ENCODE measurements at places on chromosomes 4 and X.

GRCh38 chr4:140523370-140523856 lies 555 bp upstream of the ELMOD2 start:
- DNase-seq = no peak

DNA sequence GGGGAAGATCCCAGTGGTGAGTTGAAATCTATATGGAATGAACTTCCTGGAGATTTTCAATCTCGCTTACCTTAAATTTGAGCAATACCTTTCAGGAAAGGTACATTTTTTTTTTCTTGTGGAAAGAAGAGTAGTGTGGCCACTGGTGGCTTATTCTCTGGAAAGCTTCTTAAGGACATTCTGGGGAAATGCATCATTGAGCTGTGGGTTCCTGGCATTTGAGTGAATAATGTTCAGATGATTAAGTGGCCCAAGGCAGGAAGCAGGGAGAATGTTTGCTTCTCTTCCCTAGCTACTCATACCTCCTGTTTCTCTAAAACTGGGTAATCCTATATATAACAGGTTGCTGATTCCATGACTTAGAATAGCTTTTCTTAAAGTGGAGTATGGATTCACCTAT lies 31.8 kb downstream of the STAG2 start:
- no peak for DNase-seq

DNA sequence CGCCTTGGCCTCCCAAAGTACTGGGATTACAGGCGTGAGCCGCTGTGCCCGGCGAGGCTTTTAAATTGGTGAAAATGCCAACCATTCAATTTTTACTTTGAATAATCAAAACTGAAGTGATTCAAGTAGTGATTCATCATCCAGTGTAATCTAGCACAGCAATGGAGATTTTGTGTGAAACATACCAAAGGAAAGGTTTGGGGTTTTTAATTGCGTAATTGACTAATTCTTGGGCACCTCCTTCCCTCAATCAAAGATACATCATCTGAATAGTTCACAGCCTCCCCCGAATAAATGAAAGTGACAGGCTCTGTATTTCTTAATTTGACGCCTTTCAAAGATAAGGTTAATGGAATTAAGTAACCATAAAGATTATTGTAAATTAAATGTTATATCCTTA lies 69.0 kb downstream of the DMD start:
- no peak for DNase-seq

DNA sequence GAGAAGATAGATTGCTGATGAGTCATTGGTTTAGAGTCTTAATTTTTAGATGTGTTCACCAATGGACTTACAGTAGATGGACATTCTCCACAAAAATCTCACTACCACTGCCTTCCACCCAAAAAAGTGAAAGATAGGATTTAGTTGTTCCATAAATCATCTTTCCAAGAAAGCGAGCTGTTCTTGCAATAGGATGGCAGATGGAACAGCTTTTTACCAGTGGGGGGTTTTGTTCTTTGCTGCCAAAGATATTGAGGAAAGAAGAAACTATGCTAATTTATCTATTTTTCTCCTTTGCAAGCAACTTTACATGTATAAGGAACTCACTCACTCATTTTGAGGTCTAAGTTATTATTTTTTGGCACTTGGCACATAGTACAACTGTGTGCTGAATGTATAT lies 109.5 kb downstream of the ADGRL3 start:
- no peak for DNase-seq

GRCh38 chr4:150082241-150082640 lies 4.0 kb downstream of the DCLK2 start:
- DNase-seq = no peak

GRCh38 chr4:6403400-6403685 lies 69.1 kb downstream of the PPP2R2C start:
- DNase-seq = no peak

- DNase-seq = no peak
These were observed 886 bp downstream of the DCLK2 start for GRCh38 chr4:150079081-150079581.

DNA sequence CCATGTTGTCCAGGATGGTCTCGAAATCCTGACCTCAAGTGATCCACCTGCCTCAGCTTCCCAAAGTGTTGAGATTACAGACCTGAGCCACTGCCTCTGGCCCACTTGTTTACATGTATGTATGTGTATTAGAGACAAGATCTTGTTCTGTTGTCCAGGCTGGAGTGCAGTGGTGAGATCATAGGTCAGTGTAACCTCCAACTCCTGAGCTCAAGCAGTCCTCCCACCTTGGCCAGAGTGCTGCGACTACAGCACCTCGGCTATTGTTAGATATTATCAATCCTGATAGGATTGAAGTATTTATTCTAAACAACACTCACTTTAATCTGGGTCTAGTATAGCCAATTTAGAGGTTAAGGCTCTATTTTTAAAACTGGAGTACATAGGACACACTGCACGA lies 36.0 kb downstream of the PAGE1 start:
- DNase-seq = no peak

DNA sequence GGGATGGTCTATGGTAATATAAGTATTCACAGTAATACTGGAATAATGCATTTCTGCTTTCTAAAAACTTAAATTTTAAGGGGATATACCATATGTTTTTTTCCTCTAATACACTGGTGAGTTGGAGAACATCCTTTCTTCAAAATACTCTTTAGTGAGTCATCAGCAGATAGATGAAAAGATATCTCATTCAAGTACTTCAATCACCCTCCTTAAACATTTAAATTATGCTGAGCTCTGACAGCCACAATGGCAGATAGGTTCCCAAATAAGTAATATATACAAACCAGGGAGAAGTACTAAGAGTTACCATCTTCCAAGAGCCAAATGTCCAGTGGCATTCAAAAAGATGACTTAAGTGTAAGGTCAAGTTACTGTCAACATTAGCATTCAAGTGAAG lies 52.2 kb downstream of the AMMECR1 start:
- DNase-seq = no peak

GRCh38 chr4:148438047-148438446 lies 4.2 kb downstream of the NR3C2 start:
- no peak for DNase-seq

DNA sequence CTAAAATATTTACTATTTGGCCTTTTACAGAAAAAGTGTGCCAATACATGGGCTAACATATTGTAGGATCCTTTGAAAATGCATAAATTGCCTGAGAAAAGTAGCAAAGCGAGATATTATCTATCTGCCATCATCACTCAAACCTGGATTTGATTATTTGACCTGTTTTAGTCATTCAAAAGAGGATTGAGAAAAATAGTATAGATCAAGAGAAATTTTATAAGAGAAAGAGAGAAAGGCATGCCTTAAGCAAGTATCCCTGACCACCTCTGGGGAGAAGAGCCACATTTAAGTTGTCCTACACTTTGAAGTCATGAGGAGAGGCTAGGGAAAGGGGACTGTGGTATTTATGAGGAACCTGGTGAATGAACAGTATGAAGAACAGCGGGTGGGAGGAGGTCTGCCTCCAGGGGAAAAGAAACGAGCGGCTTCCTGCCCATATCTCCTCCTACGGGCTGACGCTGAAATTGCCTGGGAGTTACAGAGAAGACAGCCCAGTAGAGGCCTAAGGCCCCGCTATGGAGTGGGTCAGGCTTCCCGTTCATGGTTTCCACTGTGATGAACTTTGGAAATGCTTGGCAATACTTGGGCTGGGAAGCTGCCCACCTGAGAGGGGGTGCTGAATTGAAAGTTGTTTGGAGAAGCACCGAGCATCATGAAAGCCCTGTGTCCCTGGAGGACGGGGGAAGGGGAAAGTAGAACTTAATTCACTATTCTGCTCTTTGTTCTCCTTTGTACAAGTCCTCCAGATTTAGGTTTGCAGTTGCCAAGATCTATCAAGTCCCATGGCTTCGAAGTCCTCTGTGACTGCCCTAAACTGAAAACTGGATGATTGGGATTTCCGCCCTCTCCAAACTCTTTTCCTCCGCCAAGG lies 106.9 kb upstream of the ACSL4 start:
- DNase-seq = peak; percentile 32

DNA sequence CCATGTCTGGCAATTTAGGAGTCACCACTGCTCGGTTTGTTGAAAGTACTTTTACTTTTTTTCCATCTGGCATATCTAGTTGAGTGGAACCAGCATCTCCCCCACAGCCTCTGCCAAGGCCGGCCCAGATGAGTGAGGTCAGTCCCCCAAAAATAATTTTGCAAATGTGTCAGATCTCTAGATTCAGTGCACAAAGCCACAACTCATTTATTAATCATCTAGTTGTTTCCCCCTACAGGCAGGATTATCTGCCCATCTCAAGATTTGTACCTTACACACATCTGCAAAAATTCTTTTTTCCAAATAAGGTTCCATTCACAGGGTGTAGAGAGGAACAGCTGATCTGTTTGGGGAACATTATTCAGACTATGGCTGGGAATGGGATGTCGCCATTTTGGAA lies 174.0 kb upstream of the MXRA5 start:
- DNase-seq = no peak

DNA sequence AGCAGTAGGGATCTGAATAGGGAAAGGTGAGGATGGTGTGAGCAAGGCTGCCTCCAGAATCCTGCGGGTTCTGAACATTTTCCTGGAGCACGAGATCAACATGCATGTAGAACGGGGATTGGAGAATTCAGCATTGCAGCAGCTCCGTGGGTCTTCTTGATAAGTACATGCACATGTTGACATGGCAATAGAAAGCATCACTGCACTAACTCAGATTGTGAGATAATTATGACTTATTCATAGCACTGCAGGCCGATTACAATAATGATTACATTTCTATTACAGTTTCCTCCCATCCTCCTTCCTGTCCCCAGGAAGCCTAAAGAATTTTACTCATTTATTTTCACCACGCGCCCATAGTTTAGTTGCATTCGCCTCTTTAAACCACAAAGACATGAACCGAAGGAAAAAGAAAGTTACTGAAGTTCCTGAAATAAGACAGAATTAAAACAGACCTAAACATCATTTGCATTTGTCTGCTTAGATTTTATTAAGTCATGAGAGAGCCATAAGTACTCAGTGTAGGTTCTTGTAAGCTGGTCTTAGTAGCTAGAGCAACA lies 61.3 kb upstream of the ARX start:
- no peak for DNase-seq

- DNase-seq = no peak
These were observed 3.4 kb upstream of the CPLX1 start for GRCh38 chr4:829291-829690.

- DNase-seq = no peak
These were observed 1.5 kb downstream of the FRYL start for GRCh38 chr4:48778431-48779094.

DNA sequence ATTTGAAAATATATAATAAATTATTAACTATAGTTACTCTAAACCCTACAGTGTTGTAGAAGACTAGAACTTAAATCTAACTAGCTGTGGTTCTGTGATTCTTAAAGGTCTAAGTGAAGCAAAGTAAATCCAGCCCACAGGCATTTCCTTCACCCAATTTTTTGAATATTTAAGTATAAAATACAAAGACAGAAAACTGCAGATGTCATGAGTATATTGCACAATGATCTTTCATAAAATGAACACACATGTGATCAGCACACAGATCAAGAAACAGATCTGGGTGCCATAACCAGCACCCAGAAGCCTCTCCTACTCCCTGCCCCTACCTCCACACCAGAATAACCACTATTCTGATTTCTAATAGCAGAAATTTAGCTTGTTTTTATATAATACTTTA lies 82.9 kb downstream of the CAMK2D start:
- DNase-seq = no peak

DNA sequence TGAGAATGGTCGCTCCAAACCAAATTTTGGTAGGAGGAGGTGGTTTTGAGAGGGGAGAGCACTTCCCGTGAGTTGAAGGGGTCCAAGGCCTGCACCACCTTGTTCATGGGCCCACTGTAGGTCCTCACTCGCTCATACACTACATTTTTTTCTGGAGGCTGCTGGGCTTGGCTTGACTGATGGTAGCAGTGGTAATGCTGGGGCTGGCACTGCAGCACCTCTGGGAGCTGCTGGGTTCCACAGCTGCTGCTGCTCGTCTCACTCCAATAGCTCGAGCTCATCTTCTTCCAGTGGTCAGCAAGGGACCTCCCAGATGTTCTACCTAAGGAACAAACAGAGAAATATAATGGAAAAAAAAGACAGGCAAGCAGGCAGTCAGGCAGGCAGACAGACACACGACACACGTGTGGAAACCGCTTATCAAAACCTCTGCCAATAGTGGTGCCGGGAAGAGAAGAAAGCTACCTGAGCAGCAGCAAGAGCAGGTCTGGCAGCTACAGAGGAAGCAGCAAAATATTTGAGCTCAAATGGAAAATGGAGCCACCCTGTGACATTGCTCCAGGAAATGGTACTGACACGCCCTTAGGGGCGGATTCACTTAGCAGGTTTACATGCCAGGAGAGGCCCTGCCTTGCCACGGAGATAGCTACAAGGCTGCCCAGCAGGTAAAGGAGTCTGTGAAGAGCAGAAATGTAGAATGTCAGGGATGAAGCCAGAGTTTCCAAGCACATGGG lies at the start of gene POF1B:
POF1B (minus strand) TSS at position 492 of the 734 bp plus-strand sequence; CDS start at position 281, 211 bp downstream.
- no peak for DNase-seq

DNA sequence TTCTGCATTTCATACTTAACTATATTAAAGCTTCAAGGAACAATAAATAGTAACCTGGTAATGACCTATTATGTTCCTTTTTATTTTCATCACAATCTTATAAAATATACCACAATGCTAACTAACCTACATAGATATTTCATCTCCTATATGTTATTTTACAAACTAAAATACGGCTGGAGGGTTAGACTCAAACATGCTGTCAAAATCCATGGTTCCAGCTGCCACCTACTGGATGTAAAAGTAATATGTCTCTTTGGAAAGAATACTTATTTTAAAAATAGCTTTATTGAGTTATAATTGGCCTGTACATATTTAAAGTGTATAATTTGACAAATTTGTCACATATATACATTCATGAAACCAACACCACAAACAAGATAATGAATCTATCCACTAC lies 15.0 kb downstream of the RGN start:
- DNase-seq = no peak
